Tibial nerve (tissue), 4 donors: ENCODE measurements at places on chromosomes 5 and 9. TPM values are rescaled to one million over a fixed set of nuclear protein-coding genes. Genes with fewer than 3 reads are reported as not detected.

GRCh38 chr5:175653763-175654162 is 4.1 kb upstream of the HRH2 start:
- H3K27ac ChIP-seq: no peak overlapping the region
- DNase-seq: no peak
- H3K4me1 ChIP-seq: no peaks in the 10 kb centered on the region
- peaks cover 9% of the 10 kb centered on the region for H3K27me3 ChIP-seq
- H3K4me3 ChIP-seq: no peak overlapping the region

GRCh38 chr9:98707166-98708102 is 1.3 kb downstream of the GABBR2 start:
- no peak for DNase-seq
- no peak overlapping the region for H3K27ac ChIP-seq
- H3K4me1 ChIP-seq: no peaks in the 10 kb centered on the region
- no peaks in the 10 kb centered on the region for H3K36me3 ChIP-seq

- DNase-seq: no peak
- H3K36me3 ChIP-seq: no peaks in the 10 kb centered on the region
- H3K4me1 ChIP-seq: peaks cover 26% of the 10 kb centered on the region
- H3K27ac ChIP-seq: no peak overlapping the region
- H3K27me3 ChIP-seq: no peaks in the 10 kb centered on the region
These were observed 379 bp upstream of the EGFLAM start for GRCh38 chr5:38258042-38258318.

- no peak overlapping the region for H3K4me3 ChIP-seq
- no peak overlapping the region for H3K27ac ChIP-seq
- H3K27me3 ChIP-seq: no peaks in the 10 kb centered on the region
- no peaks in the 10 kb centered on the region for H3K36me3 ChIP-seq
These were observed 10.6 kb downstream of the IRX1 start for GRCh38 chr5:3606121-3606831.

GRCh38 chr9:15101095-15101494 is 190.9 kb upstream of the FREM1 start:
- no peaks in the 10 kb centered on the region for H3K36me3 ChIP-seq
- no peak for DNase-seq
- H3K27ac ChIP-seq: no peak overlapping the region
- H3K4me1 ChIP-seq: no peaks in the 10 kb centered on the region

DNA sequence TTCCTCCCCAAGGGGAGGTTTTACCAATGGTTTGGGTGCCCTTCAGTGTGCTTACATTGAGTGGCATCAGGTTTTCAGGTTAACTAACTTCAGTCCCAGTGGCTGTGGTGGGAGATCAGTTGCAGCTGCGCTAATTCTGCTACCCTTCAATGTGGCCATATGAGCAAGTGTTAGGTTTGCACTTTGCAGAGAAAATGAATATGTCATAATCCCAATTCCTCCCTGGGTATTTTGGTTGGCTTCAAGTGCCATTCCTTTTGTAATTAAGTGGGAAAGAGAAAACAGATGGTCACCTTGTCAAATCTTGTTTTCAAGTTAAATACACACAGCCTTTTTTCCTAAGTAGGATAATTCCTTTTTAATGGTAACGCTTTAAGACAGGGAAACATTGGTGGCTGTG is 236.2 kb downstream of the TLE4 start:
- no peak overlapping the region for H3K27ac ChIP-seq
- no peaks in the 10 kb centered on the region for H3K4me1 ChIP-seq
- no peaks in the 10 kb centered on the region for H3K27me3 ChIP-seq
- no peak for DNase-seq
- H3K36me3 ChIP-seq: no peaks in the 10 kb centered on the region

Gene PCDHGB2
- 11.4 TPM for total RNA-seq

- H3K27me3 ChIP-seq: no peaks in the 10 kb centered on the region
- no peak overlapping the region for H3K4me3 ChIP-seq
- DNase-seq: no peak
- H3K36me3 ChIP-seq: no peaks in the 10 kb centered on the region
These were observed 5.7 kb downstream of the PAM start for GRCh38 chr5:102760815-102761214.

DNA sequence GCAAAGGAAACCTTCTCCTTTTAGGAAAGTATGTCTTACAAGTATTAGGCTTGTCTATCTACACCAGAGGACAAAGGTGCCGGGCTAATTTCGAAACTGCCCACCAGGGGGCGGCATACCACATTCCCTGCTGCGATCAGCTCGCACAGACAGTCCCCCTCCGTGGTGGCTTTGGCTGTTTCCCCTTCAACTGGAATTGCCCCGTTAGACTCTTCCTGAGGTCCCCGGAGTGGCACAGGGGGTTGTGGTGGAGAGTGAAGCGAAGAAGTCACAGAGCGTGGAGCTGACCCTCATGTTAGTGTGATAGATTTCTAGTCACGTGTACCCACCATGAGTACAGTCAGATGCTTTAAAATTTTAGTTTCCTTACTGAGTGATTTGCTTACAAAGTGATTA is 17.5 kb downstream of the PTTG1 start:
- H3K36me3 ChIP-seq: no peaks in the 10 kb centered on the region
- H3K4me3 ChIP-seq: peak overlapping the region; percentile 22
- peak overlapping the region; percentile 6 for H3K27ac ChIP-seq
- DNase-seq: peak; percentile 79
- no peaks in the 10 kb centered on the region for H3K4me1 ChIP-seq

Gene PRSS3
- not detected for total RNA-seq

GRCh38 chr9:137666955-137667670 is 48.3 kb downstream of the EHMT1 start:
- H3K36me3 ChIP-seq: no peaks in the 10 kb centered on the region
- peaks cover 33% of the 10 kb centered on the region for H3K4me1 ChIP-seq
- no peaks in the 10 kb centered on the region for H3K27me3 ChIP-seq
- no peak overlapping the region for H3K4me3 ChIP-seq
- DNase-seq: no peak

DNA sequence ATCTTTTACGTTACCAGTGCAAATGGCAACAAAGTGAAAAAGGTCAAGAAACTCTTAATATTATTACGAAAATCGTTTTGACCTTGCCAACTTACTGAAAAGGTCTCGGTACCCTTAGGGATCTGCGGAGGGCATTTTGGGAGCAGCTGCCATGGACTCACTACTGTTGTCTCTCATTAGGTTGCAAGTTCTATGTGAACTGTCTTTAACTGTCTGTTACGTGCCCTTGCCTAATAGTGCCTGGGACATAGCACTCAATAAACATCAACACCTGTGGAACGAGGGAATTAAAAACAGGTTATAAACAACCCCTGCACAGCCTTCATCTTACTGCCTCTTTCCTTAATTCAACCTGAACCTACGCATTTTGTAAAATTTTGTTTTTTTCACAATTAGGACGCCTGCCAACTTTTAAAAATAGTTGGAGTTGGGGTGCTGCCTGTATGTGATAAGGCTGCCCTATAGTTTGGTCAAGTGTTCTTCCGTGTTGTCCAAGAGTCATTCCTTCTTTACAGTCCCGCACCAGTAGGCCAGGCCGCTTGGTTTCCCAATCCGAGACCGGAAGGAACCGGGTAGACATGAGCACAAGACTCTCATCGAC is 527 bp upstream of the SREK1 start:
- H3K36me3 ChIP-seq: no peaks in the 10 kb centered on the region
- peak overlapping the region; percentile 98 for H3K27ac ChIP-seq
- no peak for DNase-seq
- H3K4me1 ChIP-seq: peaks cover 39% of the 10 kb centered on the region
- H3K27me3 ChIP-seq: no peaks in the 10 kb centered on the region
